ENCODE measurements at places on chromosomes 2 and 18. TPM values are rescaled to one million over a fixed set of nuclear protein-coding genes. Genes with fewer than 3 reads are reported as not detected.
A peak's percentile ranks its signal among the peaks of the same experiment; 100 is the strongest.

DNA sequence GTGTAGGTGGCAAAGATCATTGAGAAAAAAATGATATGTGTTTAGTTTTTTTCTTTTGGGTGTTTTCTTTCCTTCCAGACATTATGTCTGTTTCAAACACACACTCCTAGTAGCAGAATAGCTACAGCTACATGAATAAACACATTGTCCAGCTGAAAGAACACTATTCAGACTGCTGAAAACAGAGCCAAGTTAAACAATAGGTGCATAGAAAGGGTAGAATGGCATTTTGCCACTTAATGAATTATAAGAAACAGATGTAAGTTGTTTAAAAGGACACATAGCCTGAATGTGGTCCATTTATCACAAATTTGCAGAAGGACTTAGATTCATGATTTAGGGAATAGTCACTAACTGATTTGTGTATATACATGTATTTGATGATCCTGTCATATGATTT, 20.1 kb downstream of the CTLA4 start:
- no peak for DNase-seq

- no peak for DNase-seq
Observed at GRCh38 chr18:56627991-56628390, 10.4 kb downstream of the TXNL1 start.

- no peak for DNase-seq
Observed at GRCh38 chr18:26650310-26651268, 102.2 kb upstream of the KCTD1 start.

- DNase-seq, result no peak
Observed at GRCh38 chr2:117701365-117701764, 113.1 kb upstream of the DDX18 start.

- DNase-seq, result no peak
Observed at GRCh38 chr2:180991361-180991760, 11.0 kb downstream of the UBE2E3 start.

DNA sequence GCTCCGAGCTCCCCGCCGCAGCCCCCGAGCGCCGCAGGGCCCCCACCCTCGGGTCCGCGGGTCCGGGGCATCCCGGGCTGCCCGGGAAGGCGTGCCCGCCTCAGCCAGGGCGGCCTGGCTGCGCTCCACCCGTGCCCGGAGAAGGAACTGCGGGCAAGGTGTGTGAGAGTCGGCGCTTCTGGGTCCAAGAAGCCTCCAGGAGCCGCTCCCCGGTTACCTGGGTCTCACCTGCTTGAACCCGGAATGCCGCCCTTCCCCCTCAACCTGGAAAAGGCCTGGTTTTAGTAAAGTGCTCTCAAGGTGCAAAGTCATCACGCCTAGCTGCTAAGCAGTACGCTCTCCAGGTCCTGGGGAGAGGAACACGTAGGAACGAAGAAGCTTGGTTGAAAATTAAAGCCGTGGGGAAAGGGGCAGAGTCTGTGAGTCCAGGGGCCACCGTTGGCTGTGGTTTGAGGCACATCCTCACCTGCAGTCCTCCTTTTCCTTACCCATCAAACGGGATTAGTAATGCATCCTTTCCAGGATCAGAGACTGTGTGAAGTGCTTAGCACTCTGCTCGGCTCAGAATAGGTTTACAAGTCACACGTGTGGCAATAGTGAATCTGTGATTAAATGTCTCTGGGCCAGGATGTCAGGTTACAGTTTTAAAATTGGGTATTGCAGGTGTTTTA, 1.2 kb downstream of the ASAP2 start:
- no peak for DNase-seq

The CYP1B1 gene
- total RNA-seq, result 3.4 TPM

GRCh38 chr2:82839036-82839435, 1620.0 kb downstream of the SUCLG1 start:
- DNase-seq, result no peak

DNA sequence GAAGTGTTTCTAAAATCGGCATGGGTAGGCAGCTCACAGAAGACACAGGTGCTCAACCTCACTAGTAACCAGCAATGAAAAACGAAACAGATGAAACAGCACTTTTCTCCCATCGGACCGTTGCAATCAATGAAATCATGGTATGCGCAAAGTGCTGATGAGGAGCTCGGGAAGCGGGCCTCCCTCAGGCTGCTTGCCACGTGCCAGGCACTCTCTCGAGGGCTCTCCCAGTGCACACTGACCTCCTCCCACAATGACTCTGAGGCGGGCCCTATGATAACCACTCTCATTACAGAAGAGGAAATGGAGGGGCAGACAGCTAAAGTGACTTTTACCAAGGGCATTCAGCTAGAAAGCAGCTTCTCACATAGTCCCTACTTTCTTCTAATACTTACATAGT, 3.8 kb upstream of the ANKRD23 start:
- DNase-seq, result peak; percentile 64

GRCh38 chr2:143600116-143600515, 470.9 kb downstream of the ARHGAP15 start:
- no peak for DNase-seq

DNA sequence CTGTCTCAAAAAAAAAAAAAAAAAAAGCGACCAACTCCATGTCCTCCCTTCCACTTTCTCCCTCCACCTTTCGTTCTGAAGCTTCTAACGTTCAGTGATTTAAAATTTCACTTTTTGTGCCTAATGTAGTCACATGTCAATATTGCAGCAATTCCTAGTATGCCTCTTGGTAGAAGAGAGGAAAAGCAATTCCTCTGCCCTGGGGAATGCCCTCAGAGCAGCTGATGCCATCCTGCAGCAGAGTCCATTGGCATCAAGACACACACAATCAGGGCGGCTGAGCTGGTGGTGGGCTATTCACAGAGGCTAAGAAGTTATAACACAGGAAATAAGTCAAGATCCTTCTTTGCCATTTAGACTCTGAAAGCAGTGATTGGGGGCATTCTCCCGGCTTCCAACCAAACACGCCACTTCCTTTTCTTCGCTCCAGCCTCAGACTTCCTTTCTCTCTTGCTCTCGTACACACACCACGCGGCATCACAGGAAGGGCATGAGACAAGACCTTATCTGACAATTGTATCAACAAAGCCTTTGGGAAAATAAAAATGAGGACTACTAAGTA, 71.9 kb downstream of the MOGAT1 start:
- DNase-seq, result no peak

The SERPINB13 gene
- total RNA-seq, result not detected

GRCh38 chr18:36179562-36180355, 7.5 kb upstream of the MOCOS start:
- no peak for DNase-seq

- no peak for DNase-seq
Observed at GRCh38 chr2:40315683-40316082, 136.2 kb downstream of the SLC8A1 start.

The REG3G gene
- not detected for total RNA-seq

- no peak for DNase-seq
Observed at GRCh38 chr2:185174353-185174752, 564.3 kb upstream of the FSIP2 start.

DNA sequence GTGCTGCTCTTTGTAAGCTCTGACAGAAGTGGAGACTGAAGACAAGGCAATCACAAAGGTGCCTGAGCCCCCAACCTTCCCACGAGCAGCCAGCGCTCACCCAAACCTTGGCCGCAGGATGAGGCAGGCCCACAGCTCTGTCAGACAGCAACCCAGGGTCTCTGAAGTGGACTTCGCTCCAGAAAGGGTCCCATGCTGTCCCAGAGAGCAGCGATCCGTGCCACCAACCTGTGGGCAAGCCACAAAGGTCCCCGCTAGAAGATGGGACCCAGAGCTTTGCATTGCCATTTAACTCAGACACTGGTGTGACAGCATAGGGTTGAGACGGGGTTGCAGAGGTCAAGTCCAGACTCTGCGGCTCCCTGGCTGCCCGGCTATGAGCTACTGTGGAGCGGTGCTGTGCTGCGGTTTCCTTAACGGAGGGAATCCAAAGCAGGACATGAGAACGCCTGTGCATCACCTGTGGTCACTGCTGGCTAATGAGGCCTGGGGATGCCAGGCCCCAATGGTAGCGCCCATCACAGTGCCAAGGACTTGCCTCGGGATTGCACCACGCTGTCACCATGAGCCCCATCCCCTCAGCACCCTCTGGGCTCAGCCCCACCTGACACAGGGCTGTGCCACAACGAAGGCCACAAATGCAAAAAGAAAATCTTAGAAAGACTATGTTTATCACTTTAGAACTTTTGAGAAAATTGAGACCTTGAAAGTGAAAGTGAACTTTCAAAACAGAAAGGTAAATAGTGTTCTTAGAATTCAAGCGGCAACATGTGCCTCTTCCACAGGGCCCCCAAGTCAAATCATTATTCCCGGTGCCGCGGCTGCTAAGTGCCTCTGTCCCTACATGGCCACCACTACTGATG, 103.4 kb downstream of the HDAC4 start:
- DNase-seq, result no peak

DNA sequence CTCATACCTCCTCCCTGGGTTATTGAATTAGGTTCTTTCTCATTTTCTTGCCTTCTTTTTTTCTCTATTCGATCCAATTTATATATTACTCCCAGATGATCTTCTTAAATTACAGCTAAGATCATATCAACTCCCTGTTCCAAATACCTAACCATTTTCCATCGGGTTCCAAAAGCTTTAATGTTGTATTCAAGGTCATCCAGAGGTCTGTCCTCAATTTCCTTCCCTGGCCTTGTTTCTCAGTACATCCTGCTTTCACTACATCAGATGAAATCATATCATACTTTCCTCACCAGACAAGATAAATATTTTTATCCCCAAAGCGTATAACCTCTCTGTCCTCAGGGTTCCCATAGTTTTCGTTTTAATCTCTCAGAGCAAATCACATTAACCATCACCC, 36.3 kb upstream of the GREB1L start:
- no peak for DNase-seq

The SLC9A4 gene
- total RNA-seq, result 0.12 TPM

The ABCB11 gene
- not detected for total RNA-seq

- no peak for DNase-seq
Observed at GRCh38 chr2:68432696-68433658, 34.1 kb downstream of the FBXO48 start.

- no peak for DNase-seq
Observed at GRCh38 chr2:63723709-63724108, 118.0 kb upstream of the UGP2 start.

GRCh38 chr2:177548636-177549035, 156.1 kb downstream of the AGPS start:
- DNase-seq, result no peak

- no peak for DNase-seq
Observed at GRCh38 chr2:171409436-171409971, 24.3 kb downstream of the METTL8 start.

DNA sequence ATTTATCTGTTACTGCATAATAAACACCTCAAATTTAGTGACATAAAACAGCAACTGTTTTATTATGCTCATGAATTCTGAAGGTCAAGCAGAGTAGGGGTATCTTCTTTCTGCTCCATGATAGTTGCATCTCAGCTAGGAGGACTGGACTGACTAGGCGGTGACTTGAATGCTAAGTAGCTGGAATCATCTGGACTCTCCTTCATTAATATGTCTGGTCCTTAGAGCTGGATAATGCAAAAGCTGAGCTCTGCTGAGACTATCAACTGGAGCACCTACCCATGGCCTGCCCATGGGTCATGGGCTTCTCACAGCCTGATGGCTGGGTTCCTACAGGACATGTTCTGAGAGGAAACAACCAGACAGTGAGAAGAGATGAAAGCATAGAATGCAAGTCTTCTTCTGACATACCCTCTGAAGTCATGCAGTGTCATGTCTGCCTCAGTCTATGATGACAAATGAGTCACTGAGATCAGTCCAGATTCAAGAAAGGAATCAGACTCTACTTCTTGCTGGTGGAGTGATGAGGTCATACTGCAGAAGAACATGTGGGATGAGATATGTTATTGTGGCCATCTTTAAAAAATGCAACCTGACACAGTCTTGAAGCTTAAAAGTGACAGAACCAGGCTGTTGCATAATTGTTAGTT, 174.2 kb upstream of the OSR1 start:
- DNase-seq, result no peak

The KCNG2 gene
- total RNA-seq, result 1.6 TPM

DNA sequence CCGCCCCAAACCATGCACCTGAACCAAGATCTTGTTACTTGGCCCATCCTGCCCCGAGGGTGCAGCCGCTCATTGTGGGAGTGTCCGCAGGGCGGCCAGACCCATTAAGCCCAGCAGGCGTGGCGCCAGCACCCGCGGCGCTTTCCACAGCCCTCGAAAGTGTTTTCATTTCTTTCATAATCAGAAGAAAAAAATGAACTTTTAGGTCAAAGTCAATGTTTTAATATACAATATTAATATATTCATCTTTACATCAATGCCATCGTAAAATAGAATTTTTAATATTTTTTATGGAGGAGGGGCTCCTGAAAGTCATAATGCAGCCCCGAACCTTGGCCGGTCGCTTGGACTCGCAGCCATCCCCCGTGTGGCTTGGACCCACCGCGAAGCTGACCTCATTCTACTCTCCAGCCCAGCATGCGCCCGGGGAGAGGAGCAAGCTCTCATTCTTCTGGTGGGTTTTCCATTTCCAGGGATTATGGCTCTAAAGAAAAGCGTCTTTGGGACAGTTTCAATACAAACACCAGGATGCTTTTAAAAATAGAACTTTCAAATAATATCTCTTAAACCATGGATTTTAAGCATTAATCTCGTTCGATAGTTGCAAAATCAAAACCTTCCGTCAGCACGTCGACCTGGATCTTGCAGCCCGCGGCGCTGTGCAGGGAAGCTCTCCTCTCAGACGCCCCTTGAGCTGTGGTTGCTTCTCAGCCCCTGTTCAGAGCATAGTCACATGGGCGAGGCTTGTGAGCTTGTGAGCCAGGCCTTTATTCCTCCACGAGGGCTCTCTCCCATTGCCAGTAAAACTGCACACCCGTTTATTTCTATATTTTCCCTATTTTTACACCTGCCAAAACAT, 17.2 kb upstream of the ASB1 start:
- DNase-seq, result no peak

The BMP10 gene
- total RNA-seq, result not detected

DNA sequence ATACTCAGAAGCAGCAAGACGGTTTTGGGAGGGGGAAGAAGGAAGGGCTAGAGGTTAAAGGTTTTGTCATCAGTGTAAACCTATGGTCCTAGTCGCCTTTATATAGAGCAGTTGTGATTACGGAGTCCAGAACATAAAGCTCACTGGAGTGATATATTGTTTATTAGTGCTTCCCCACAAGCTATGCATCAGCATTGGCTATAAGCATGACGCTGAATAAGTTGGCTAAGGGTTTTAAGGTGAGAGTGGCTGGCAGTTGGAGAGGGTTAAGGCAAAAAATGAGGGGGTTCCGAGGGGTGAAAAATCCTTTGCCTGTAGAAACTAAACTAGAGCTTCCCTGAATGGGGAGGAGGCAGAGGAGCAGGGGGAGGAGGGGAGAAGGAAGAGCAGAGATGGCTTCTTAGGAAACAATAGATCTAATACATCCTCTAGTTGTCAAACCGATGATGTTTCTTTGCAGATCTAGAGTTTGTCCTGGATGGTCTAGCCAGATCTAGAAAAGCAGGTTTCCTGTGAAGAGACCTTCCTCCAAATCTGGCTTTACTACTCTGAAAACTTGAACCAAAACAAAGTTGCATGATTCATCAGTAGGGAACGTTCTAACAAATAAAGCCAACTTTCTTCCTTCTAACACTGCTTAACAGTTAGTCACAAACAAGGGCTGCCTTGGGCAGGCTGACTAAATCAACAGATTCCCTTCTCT, 2.5 kb downstream of the KLF7 start:
- no peak for DNase-seq
